NCI-H1092 (cell line): ENCODE measurements at places on chromosomes 1 and 21.

- DNase-seq = no peak
Observed at GRCh38 chr1:228953207-228953606, 217.9 kb downstream of the RHOU start.

DNA sequence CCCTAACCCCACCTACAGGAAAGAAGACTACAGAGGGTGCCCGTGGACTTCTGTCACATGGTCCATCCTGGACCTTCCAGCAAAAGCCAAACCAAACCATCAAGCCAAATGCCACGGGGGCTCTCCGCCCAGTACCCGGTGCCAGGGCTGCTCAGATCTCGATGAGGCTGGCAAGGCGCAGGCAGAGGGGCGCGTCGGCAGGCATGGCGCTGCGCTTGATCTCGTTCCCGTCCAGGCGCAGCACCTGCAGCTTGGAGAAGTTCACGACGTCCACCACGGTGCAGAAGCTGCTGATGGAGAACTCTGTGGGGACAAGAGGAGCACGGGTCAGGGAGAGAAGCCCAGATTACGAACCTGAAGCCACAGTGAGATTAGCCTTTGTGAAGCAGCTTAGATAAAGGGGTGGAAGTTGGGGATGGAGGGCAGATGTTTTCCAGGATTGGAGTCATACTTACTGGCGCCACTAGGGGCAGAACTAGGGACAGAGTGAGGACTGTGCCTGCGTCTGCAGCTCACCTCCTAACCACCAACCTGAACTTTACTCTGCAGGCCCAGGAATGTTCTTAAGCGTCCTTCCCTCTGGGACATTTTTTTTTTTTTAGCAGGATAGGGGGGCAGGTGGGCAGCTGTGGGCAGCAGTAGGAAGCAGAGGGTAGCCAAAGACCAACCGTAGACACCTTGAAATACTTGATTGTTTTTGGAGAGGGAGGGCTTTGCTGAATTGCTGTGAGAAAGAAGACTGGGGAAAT is 8.6 kb downstream of the FMOD start:
- DNase-seq = peak; percentile 28

GRCh38 chr1:7616953-7617352 is 154.1 kb upstream of the VAMP3 start:
- no peak for DNase-seq

- DNase-seq = no peak
Observed at GRCh38 chr1:42279055-42279454, 56.0 kb downstream of the FOXJ3 start.

DNA sequence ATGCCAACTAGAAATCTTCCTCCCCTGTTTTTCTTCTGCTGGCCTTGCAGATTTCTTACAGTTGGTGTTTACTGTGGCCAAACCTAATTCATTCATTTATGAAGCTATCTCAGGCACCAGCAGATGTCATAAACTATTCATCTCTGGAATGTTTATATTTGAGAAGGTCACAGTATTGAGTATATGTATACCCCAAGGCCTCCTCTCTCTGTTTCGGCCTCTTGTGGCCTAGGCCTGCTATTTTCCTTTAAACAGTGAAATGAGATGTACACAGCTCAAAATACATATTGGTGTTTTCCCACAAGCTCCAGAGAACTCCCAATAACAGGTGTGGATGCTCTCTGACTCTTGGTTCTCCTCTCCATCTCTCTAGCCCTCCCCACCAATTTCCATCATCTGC is 520.7 kb upstream of the CAMK1G start:
- no peak for DNase-seq

GRCh38 chr1:22847249-22847648 is 125.4 kb downstream of the LACTBL1 start:
- no peak for DNase-seq

GRCh38 chr1:191615101-191615821 is 543.0 kb upstream of the RGS18 start:
- no peak for DNase-seq

DNA sequence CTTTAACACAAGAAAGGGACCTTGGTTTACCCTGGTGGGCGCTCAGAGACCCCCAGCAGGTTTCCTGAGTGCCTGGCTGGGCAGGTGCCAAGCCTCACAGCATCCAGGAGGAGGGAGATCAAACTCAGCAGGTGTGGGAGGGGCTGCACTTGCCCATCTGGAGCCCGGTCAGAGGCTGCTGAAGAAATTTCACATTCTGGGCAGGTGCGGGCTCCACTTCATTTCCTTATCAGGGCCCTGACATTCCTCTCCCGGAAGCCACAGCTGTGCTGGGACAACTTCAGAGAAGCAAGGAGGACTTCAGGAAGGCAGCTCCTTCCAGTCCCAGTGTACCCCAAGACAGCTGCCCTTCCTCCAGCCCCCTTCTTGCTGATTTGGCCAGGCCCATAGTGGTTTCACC is 82.9 kb downstream of the ITPKB start:
- peak; percentile 27 for DNase-seq

GRCh38 chr1:151905070-151905442 is 4.3 kb downstream of the THEM4 start:
- DNase-seq = no peak

- DNase-seq = no peak
Observed at GRCh38 chr1:21344750-21345443, 54.6 kb upstream of the ECE1 start.

GRCh38 chr1:116880917-116881316 is 28.8 kb upstream of the PTGFRN start:
- DNase-seq = no peak

- DNase-seq = no peak
Observed at GRCh38 chr1:16162163-16162822, 6.4 kb upstream of the EPHA2 start.

- no peak for DNase-seq
Observed at GRCh38 chr1:206904423-206905142, 7.3 kb downstream of the IL24 start.

GRCh38 chr1:26282401-26282918 is 2.6 kb downstream of the SH3BGRL3 start:
- DNase-seq = no peak

DNA sequence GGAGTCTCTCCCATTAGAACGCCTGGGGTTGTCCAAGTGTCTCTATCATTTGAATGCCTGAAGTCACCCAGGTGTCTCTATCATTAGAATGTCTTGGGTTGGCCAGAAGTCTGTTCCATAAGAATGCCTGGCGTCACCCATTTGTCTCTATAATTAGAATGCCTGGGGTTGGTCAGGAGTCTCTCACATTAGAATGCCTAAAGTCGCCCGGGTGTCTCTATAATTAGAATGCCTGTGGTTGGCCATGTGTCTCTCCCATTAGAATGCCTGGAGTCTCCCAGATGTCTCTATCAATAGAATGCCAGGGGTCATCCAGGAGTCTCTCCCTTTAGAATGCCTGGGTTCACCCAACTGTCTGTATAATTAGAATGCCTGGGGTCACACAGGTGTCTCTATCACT is 54.5 kb downstream of the RNF187 start:
- no peak for DNase-seq
